Fibroblast of the aortic adventitia (primary cell): ENCODE measurements at places on chromosomes 6 and 20. TPM values are rescaled to one million over a fixed set of nuclear protein-coding genes. Genes with fewer than 3 reads are reported as not detected.

The CRISP3 gene
- not detected in 2 replicates for total RNA-seq

The L3MBTL3 gene
- 9.8 and 16.4 TPM in 2 replicates for total RNA-seq

The DZANK1 gene
- total RNA-seq: 0.99 and 1.5 TPM in 2 replicates

The TLDC2 gene
- 0.18 TPM in 1 of 2 replicates, not detected in the other for total RNA-seq

The TP53TG5 gene
- total RNA-seq: 0.09 TPM in 1 of 2 replicates, not detected in the other

The SYCP2L gene
- under 0.01 TPM in 1 of 2 replicates, not detected in the other for total RNA-seq

The SLC44A4 gene
- 0.27 TPM in 1 of 2 replicates, not detected in the other for total RNA-seq

The NRSN1 gene
- total RNA-seq: not detected in 2 replicates

The PBOV1 gene
- not detected in 2 replicates for total RNA-seq

The TMC2 gene
- total RNA-seq: not detected in 2 replicates

The INSM1 gene
- total RNA-seq: not detected in 2 replicates

The IGF2R gene
- 112 and 133 TPM in 2 replicates for total RNA-seq

The KCNG1 gene
- 3.0 and 13.3 TPM in 2 replicates for total RNA-seq

The PPIL6 gene
- total RNA-seq: 0.65 and 5.8 TPM in 2 replicates

The VIP gene
- total RNA-seq: not detected in 2 replicates

The CRISP1 gene
- total RNA-seq: not detected in 2 replicates

The CGAS gene
- total RNA-seq: 5.4 and 7.2 TPM in 2 replicates

The KHDC1 gene
- total RNA-seq: 0.16 and 4.5 TPM in 2 replicates

The FOXS1 gene
- total RNA-seq: 2.3 TPM in 1 of 2 replicates, not detected in the other
